Activated T-helper 1 cell treated with anti-CD3 and anti-CD28 coated beads, Interleukin-12 subunit alpha, Interleukin-12 subunit beta, Interleukin-2, Interleukin-4 antibody, amounts not matched to agents 30 ng/mL and 10 ng/mL and 1 ng/mL, durations not matched to agents 14 hours and 24 hours and 36 hours (primary cell): ENCODE measurements at places on chromosomes 3 and 15.

- no peaks in the 10 kb centered on the region for H3K36me3 ChIP-seq
- no peak overlapping the region for H3K4me3 ChIP-seq
- no peak overlapping the region for H3K27ac ChIP-seq
These were observed 135.8 kb downstream of the NEK11 start for GRCh38 chr3:131162516-131162915.

GRCh38 chr3:124656531-124656930, 73.7 kb upstream of the UMPS start:
- no peaks in the 10 kb centered on the region for H3K36me3 ChIP-seq
- DNase-seq, result no peak
- no peak overlapping the region for H3K27ac ChIP-seq
- no peak overlapping the region for H3K4me3 ChIP-seq
- peaks cover 5% of the 10 kb centered on the region for H3K4me1 ChIP-seq
- H3K27me3 ChIP-seq, result peaks cover 33% of the 10 kb centered on the region

- H3K4me3 ChIP-seq, result no peak overlapping the region
- peaks cover 13% of the 10 kb centered on the region for H3K4me1 ChIP-seq
- no peaks in the 10 kb centered on the region for H3K36me3 ChIP-seq
- H3K27me3 ChIP-seq, result peaks cover 31% of the 10 kb centered on the region
- H3K27ac ChIP-seq, result no peak overlapping the region
These were observed 14.2 kb upstream of the SST start for GRCh38 chr3:187684444-187684843.

DNA sequence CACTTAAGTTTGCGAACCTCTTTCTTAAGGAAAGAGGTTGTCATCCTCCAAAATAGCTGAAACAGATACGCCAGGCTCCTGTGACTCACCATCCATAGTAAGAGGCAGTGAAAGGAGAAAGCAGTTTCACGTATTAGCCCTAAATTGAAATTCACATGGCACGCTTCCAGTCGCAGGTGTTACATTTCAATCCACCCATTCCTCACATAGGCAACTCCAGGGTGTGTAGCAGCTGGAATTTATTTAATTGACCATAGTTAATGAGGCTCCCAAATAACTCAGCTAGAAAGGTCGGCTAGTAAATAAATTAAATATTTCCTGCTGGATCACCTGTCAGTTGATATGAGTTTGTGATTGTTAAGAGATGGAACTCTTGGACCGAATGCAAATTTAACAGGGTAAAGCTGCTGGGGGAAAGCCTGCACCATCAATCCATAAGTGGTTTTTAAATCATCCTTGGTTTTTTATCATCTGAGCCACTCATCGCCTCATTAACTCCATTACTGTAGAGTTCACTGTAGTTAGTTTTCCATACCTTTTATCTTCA, 19.6 kb downstream of the NSUN3 start:
- H3K27me3 ChIP-seq, result no peaks in the 10 kb centered on the region
- H3K27ac ChIP-seq, result no peak overlapping the region
- peaks cover 4% of the 10 kb centered on the region for H3K36me3 ChIP-seq
- no peak overlapping the region for H3K4me3 ChIP-seq

DNA sequence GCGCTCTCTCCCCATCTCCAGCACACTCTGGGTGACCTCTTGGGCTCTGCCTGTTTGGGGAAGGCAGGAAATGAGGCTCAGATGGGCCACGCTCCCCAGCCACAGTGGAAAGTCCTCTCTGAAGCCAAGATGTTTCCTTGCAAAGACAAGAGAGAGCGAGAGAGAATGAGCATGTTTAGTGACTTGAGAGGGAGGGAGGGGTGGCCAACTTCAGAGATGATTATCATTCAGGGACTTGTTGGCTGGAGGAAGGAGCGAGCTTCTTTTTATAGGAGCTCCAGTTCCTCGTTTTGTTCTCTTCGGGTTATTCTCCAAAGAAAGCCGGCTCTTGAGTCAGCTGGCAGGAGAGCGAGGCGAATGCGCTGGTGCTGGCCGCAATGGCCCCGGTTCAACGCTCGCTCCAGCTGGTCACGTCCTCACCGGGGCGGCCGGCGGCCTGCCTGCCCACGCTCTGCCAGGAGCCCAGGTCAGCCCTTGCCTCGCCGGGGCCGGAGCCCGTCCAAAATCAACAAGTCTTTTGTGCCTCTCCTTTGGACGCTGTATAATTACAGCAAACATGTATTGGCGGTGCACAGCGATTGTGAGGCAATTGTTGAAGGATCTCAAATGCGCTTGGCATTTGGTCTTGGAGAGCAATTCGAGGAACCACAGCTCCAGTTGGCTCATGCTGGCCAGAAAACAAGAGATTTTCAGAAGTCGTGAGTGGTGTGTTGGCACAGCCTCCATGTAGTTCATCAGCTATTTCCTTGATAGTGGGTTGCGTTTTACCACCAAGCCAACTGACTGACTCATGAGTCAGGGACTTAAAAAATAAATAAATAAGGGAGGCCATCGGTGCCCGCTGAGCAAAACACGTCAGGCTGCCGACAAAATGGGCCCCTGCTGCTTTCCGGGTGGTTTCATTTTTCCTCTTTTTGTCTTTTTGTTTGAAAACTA, 288.6 kb downstream of the UACA start:
- peaks cover 56% of the 10 kb centered on the region for H3K4me1 ChIP-seq
- peaks cover 65% of the 10 kb centered on the region for H3K27me3 ChIP-seq

DNA sequence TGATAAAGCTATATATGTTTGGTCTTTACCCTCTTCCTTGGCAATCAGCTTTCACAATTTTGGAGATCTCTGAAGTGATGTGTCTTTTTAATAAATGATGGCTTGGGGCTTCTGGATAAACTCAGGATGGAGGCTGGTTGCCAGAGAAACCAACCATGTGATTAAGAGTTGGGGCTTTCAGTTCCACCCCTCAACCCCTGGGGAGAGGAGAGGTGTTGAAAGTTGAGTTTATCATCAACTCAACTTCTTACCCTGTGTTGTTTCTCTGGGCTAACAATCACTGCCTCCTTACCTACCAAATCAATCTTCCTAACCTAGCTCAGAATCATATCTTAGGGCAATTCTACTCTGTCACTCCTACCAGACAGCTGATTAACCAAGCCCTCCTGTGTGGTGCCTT, 735.8 kb downstream of the ZPLD1 start:
- no peaks in the 10 kb centered on the region for H3K36me3 ChIP-seq
- no peak overlapping the region for H3K27ac ChIP-seq
- H3K4me3 ChIP-seq, result no peak overlapping the region

GRCh38 chr15:86403914-86404583, 324.4 kb downstream of the AGBL1 start:
- peaks cover 4% of the 10 kb centered on the region for H3K27me3 ChIP-seq
- H3K27ac ChIP-seq, result no peak overlapping the region
- H3K4me3 ChIP-seq, result no peak overlapping the region

DNA sequence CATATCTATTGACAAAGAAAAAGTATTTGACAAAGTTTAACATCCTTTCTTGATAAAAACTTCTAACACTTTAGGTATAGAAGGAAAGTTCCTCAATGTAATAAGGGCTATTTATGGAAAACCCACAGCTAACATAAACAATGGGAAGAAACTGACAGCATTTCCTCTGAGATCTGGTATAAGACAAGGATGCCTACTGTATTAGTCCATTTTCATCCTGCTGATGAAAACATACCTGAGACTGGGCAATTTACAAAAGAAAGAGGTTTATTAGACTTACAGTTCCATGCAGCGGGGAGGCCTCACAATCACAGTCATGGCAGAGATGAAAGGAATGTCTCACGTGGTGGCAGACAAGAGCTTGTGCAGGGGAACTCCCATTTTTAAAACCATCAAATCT, 17.8 kb upstream of the CLDN1 start:
- no peaks in the 10 kb centered on the region for H3K36me3 ChIP-seq
- H3K27ac ChIP-seq, result no peak overlapping the region
- H3K4me3 ChIP-seq, result no peak overlapping the region
- H3K4me1 ChIP-seq, result peaks cover 6% of the 10 kb centered on the region

GRCh38 chr15:93477188-93477587, 388.2 kb upstream of the RGMA start:
- no peak overlapping the region for H3K4me3 ChIP-seq
- H3K4me1 ChIP-seq, result no peaks in the 10 kb centered on the region
- DNase-seq, result no peak
- H3K36me3 ChIP-seq, result no peaks in the 10 kb centered on the region
- H3K27me3 ChIP-seq, result peaks cover 3% of the 10 kb centered on the region

- peaks cover 14% of the 10 kb centered on the region for H3K4me1 ChIP-seq
- H3K27me3 ChIP-seq, result peaks cover 27% of the 10 kb centered on the region
- H3K36me3 ChIP-seq, result no peaks in the 10 kb centered on the region
- no peak overlapping the region for H3K4me3 ChIP-seq
- no peak overlapping the region for H3K27ac ChIP-seq
These were observed 9.6 kb upstream of the SST start for GRCh38 chr3:187679638-187680396.

DNA sequence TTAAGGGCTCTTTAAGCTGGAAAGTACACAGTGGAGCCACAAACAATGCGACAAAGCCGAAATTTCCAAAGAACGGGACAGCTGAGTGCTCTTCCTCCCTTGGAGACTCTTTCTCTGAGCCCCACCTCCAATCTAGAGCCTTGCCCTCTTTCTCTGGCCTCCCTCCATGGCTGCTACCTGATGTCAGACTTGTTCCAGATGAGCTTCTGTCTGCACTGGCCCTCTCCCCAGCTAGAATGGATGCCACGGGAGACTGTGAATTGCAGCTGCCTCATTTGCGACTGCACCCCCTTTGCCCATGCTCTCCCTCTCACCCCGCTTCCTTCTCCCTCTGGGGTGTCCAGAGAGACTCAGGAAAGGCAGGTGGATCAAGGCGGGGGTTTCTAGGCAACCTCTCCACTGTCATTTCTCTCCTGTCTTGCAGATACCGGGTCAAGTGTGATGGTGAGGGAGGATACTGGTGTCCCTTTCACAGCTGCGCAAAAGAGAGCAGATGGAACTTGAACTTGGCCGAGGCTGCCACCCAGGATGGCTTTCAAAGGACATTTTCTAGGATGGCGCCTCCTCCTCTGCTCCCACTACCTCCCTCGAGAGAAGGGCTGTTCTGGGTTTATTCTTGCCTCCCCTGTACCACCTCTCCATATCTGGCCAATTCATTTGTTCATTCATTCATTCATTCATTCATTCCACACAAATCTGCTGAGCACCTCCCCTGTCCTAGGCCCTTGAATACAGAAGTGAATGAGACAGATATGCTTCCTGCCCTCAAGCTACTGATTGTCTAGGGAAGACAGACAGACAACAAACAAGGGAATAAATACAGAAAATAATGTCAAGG, 12.8 kb downstream of the ATP2B2 start:
- H3K4me3 ChIP-seq, result no peak overlapping the region
- DNase-seq, result no peak
- no peaks in the 10 kb centered on the region for H3K36me3 ChIP-seq
- H3K27me3 ChIP-seq, result peaks cover 10% of the 10 kb centered on the region
- H3K4me1 ChIP-seq, result no peaks in the 10 kb centered on the region

GRCh38 chr3:140472306-140473020, 205.4 kb upstream of the TRIM42 start:
- H3K4me3 ChIP-seq, result no peak overlapping the region
- H3K36me3 ChIP-seq, result no peaks in the 10 kb centered on the region
- DNase-seq, result no peak
- peaks cover 2% of the 10 kb centered on the region for H3K27me3 ChIP-seq

GRCh38 chr15:53133255-53133850, 343.2 kb upstream of the ONECUT1 start:
- no peak overlapping the region for H3K4me3 ChIP-seq
- DNase-seq, result no peak
- H3K36me3 ChIP-seq, result no peaks in the 10 kb centered on the region

GRCh38 chr3:72694398-72694797, 153.8 kb downstream of the SHQ1 start:
- H3K4me3 ChIP-seq, result no peak overlapping the region
- no peaks in the 10 kb centered on the region for H3K27me3 ChIP-seq
- no peak for DNase-seq
- H3K27ac ChIP-seq, result no peak overlapping the region
- no peaks in the 10 kb centered on the region for H3K4me1 ChIP-seq

DNA sequence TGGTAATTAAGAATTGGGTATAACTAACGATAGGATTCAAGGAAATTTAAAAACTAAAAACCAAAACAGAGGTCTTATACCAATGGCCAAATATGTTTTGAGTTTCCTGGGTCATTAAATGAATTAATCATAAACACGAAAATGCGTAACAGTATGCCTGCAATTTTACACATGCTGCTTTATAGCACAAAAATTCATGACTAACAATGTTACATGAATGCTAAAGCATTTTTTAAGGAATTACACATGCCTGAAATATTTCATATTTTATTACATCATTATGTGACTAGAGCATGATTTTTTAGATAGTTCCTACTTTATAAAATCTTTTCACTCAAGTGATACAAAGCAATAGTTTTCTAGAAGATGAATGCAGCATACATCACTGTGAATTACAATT, 74.7 kb downstream of the ZNF148 start:
- no peak overlapping the region for H3K4me3 ChIP-seq
- no peak overlapping the region for H3K27ac ChIP-seq
- H3K27me3 ChIP-seq, result no peaks in the 10 kb centered on the region
- H3K36me3 ChIP-seq, result peaks cover 7% of the 10 kb centered on the region
- H3K4me1 ChIP-seq, result no peaks in the 10 kb centered on the region

DNA sequence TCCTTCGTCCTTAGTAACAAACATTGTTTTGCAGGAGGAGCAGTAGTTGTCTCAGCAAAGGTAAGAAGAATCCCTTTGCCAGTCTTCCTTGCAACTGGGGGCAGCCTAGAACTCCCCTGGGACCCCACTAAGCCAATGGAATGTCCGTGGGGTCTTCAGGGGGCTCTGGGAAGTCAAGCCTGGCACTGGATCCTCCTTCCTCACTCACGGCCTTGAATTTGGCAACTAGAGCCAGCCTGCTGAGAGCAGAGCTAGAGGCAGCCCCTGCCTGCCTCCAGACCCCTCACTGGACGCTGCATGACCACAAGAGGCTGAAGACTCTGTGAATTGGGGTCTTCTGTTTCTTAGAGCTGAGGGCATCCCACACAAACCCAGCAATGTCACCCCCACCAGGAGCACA, 18.6 kb upstream of the PRR23E start:
- H3K36me3 ChIP-seq, result no peaks in the 10 kb centered on the region
- H3K27ac ChIP-seq, result no peak overlapping the region
- H3K27me3 ChIP-seq, result peaks cover 2% of the 10 kb centered on the region
- no peak for DNase-seq
- H3K4me1 ChIP-seq, result no peaks in the 10 kb centered on the region

DNA sequence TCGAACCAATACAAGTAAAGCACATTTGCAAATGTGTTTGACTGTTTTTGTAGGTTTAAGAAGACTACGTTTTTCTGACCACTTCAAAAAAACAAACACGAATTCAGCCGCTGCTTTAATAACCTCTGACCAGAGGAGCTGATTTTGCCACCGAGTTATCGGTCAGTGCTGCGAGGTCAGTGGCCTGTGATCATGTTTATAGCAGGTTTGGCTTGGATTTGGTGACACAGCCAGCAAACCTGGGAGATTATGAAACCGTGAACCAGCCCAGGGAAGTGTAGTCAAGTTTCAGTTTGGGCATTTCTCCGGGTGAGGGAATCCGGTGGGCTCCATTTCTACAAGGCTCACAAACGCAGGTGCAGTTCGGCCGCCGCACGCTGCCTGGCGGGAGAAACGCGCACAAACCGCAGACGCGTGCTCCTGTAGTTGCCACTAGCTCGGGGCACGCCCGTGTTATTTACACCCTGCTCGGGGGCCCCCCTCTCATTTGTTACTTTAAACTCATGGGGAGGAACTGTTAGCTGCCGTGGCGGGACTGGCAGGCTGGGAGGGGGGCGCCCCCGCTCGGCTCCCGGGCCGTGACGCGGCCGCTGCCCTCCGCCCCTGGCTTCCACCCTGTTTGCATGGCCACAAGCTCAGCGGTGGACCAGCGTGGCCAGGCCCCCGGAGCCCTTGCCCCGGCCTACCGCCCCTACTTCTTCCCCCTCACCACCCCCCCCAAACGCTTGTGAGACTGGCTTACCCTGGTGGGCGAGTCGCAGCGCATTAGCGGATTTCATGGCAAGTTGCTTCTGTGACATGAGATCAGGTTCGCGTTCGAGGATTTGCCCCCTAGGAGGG, 13.6 kb upstream of the ONECUT1 start:
- no peak for DNase-seq
- H3K4me1 ChIP-seq, result peaks cover 13% of the 10 kb centered on the region
- H3K27me3 ChIP-seq, result peaks cover 90% of the 10 kb centered on the region
- no peak overlapping the region for H3K27ac ChIP-seq
- no peaks in the 10 kb centered on the region for H3K36me3 ChIP-seq
